ENCODE measurements at places on chromosomes 11 and 22. TPM values are rescaled to one million over a fixed set of nuclear protein-coding genes. Genes with fewer than 3 reads are reported as not detected.

C22orf15 gene
- total RNA-seq, result 0.66 TPM

PNPLA3 gene
- total RNA-seq, result 0.18 TPM

PANX3 gene
- total RNA-seq, result 0.04 TPM

BATF2 gene
- total RNA-seq, result 0.62 TPM

FGF4 gene
- 5.4 TPM for total RNA-seq

PGA4 gene
- 1.7 TPM for total RNA-seq

FAT3 gene
- total RNA-seq, result 6.2 TPM

GRCh38 chr11:102879801-102880200 lies 5.0 kb upstream of the MMP12 start:
- peak; percentile 22 for DNase-seq

- no peak for DNase-seq
These were observed 30.8 kb upstream of the RAG2 start for GRCh38 chr11:36628765-36629244.

GRCh38 chr11:114396916-114397315 lies 3.4 kb downstream of the C11orf71 start:
- DNase-seq, result no peak

DNA sequence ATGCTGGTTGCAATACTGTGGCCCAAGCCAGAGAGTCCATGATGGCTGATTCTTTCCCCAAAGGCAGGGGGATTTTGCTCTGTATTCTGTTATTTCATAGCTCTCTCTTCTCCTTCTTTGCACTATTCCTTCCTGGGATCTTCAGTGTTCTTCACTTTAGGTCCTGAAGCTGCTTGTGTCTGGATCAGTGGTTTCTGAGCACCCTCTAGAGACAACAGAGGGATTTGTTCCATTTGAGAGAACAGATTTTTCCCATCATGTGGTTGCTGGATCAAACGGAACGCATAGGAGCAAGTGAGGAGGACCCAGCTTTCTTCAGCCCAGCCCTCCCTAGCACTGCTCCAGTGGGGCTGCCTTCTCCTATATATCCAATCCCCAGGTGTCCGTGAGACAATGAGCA lies 68.7 kb upstream of the SYN3 start:
- DNase-seq, result peak; percentile 24

DNA sequence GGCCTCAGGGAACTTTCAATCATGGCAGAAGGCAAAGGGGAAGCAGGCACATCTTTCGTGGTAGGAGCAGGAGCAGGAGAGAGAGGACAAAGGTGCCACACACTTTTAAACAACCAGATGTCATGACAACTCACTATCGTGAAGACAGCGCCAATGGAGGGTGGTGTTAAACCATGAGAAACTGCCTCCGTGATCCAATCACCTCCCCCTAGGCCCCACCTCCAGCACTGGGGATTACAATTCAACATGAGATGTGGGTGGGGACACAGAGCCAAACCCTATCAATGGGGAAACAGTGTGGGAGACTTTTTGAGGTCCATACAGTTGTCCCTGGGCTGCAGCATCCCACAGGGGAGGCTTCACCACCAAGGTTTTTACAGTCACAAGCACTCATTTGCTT lies 41.9 kb upstream of the CFAP300 start:
- DNase-seq, result no peak

- no peak for DNase-seq
These were observed 292.6 kb upstream of the PLET1 start for GRCh38 chr11:112553205-112553731.

DNA sequence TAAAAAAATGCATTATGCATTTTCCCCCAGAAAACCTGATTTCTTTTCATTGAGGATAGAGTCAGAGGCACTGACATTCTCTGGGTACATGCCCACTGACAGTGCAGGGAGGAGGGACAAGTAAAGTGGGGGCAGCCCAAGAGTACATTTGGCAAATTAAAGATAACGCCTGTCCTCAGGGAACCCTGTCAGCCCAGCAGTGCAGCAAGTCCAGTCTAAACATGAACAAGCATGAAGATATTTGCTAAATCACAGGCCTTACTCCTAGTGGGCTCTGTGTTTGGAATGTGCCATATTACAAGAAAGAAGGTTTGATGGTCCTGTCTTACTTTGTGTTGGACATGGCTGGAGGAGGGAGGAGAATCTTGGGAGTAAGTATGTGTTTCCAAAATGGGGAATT lies 37.9 kb downstream of the AMOTL1 start:
- DNase-seq, result no peak

GRCh38 chr22:44147008-44147645 lies 33.6 kb upstream of the PARVG start:
- DNase-seq, result no peak

- DNase-seq, result peak; percentile 57
These were observed 78.9 kb upstream of the FIBIN start for GRCh38 chr11:26914968-26915367.

- DNase-seq, result no peak
These were observed 5.4 kb downstream of the FADS2 start for GRCh38 chr11:61833471-61833870.

Measured in muscle of leg (tissue), 16 donors.